Uterus (tissue), 4 donors: ENCODE measurements at places on chromosomes 3 and 15.

GRCh38 chr3:68953816-68954444 lies 21.6 kb upstream of the TAFA4 start:
- DNase-seq, result no peak

GRCh38 chr15:33515121-33515520 lies 204.4 kb downstream of the RYR3 start:
- DNase-seq, result no peak

DNA sequence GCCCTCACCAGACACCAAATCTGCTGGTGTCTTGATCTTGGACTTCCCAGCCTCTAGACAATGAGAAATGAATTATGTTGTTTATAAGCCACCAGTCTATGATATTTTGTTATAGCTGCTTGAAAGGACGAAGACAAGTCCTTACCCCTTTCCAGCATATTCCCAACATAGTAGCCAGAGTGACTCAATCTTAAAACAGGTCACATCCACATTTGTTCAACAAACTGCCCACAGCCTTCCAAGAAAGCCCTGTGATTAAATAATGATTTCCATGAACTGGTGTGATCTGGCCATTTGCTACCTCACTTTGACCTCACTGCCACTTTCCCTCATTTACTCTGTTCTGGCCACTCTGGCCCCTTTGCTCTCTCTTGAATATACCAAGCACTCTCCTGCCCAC lies 193.7 kb upstream of the CFAP20DC start:
- DNase-seq, result no peak

DNA sequence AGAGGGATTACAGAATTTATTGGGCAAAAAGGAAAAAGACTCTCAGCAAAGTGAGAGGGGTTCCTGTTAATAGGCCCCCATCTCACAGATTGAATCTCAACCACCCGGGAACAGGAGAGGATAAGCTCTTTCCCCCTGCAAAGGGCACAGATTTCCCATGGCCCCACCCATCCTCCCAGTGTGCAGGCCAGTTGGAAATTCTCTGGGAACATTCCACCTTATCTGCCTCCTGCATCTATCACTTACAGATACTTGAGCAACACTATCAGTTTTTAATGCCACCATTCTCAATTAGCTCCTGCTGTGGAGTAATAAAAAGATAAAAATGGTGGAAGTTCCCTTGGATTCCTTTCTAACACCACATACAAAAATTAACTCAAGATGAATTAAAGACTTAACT lies 350.0 kb upstream of the BCHE start:
- DNase-seq, result no peak

GRCh38 chr3:170868577-170869238 lies 1.3 kb downstream of the RPL22L1 start:
- no peak for DNase-seq

DNA sequence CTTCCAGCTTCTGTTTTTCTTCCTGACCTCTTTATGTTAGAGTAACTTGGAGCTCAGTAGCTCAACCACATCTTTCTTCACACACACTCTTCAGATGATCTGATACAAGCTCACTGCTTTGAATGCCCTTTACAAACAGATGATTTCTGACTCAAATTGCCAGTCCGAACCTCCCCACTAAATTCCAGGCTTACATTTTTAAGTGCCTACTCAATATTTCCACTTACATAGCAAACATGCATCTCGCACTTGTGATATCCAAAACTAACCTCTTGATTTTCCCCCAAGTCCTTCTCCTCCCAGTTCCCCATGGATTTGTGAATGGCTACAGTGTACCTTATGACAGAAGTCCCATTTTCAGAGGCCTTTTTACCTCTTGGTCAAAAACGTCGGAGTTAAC lies 139.1 kb downstream of the GBE1 start:
- DNase-seq, result no peak

DNA sequence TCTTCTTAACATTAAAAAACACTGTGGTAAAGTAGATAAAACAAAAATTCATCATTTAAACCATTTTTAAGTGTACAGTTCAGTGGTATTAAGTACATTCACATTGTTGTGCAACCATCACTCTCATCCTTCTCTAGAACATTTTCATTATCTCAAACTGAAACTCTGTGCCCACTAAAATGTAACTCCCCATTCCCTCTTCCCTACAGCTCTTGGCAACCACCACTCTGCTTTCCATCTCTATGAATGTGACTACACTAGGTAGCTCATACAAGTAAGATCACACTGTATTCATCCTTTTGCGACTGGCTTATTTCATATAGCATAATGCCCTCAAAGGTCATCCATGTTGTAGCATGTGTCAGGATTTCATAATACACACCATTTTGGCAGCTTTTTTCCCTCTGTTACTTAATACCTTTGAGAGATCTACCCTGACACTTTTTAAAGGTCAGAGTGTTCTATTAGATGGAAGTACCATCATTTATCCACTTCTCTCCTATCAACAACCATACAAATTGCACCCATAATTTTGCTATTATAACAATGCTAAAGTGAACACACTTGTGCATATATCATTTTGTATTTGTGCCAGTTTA lies 42.9 kb upstream of the FRMD4B start:
- DNase-seq, result no peak

- DNase-seq, result no peak
These were observed 379.5 kb upstream of the ATP10A start for GRCh38 chr15:26242565-26243071.

- DNase-seq, result no peak
These were observed 2.2 kb downstream of the C15orf62 start for GRCh38 chr15:40772014-40772413.

- no peak for DNase-seq
These were observed 196.1 kb upstream of the TLE3 start for GRCh38 chr15:70293591-70294470.

DNA sequence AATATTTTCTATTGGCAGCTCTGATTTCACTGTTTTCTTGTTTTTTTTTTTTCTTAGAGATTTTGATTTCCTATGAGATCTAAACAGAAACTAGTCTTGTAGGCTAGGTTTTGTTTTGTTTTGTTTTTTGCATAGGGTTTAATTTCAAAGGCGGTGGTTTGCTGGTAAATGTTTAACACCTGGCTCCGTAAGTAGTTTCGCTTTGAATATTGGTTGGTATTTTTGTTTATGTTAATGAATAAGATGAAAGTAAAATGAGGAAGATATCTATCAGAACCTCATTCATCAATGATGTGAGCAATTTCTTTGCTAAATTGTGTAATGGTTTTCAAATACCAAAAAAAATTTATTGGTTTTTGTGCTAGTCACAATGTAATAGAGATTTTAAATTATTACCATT lies 39.7 kb upstream of the TM4SF1 start:
- DNase-seq, result no peak

- no peak for DNase-seq
These were observed 23.0 kb downstream of the CPN2 start for GRCh38 chr3:194328053-194328657.

GRCh38 chr15:34890424-34890823 lies 79.1 kb downstream of the AQR start:
- no peak for DNase-seq

GRCh38 chr3:79822076-79822475 lies 54.3 kb upstream of the ROBO1 start:
- DNase-seq, result no peak

DNA sequence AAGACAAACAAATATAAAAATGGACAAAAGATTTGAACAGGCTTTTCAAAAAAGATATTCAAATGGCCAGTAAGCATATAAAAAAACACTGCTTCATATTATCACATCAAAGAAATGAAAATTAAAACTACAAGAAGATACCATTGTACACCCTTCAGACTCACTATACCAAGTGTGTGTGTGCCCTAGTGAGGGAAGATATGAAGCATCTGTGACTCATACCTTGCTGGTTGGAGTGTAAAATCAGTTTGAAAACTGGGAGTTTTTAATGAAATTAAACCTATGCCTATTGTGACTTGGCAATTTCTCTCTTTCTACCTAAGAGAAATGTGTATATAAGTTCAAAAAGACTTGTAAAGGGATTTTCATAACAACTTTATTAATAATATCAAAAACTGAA lies 23.5 kb upstream of the SLC15A2 start:
- DNase-seq, result no peak

GRCh38 chr3:99171800-99172199 lies 270.3 kb upstream of the DCBLD2 start:
- no peak for DNase-seq

- no peak for DNase-seq
These were observed 146.7 kb downstream of the NAALADL2 start for GRCh38 chr3:175005881-175006280.

DNA sequence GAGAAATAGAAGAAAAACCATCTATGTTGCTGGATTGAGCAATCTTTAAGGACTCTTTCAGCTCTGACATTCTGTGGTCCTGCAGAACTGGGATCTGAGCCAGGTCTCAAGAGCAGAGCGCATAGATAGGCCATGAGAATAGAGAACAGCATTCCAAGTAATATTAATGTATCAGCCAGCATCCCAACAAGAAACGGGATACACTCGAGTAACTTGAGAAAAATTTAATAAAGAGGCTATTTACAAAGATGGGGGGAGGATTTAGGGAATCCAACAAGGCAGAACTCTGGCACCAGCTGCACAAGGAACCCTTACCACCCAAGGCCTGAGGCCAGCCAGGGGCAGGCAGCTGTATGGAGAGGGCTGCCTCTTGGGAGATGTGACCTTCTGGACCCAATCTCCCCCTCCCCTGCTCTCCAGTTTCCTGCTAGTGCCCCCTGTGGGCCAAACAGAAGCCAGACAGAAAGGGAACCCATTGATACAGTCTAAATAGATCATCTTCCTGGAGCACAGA lies 8.2 kb downstream of the TMOD2 start:
- peak; percentile 73 for DNase-seq

DNA sequence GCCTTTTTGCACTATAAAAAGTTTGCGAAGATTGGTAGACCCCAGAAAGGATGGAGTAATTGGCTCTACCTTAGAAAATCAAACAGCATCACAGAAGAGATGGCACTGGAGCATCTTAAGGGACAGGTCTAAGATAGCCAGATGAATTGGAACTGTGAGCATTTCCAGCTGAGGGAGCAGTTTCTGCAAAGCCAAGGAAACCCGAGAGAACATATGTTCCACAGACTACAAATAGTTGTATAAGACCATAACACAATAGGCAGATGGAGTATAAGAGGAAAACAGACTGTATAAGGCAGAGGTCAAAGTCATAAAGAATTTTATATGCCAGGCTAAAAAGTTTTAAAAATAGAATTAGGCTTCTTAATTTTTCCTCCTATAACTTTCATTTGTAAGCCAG lies 46.0 kb downstream of the TSC22D2 start:
- DNase-seq, result no peak

DNA sequence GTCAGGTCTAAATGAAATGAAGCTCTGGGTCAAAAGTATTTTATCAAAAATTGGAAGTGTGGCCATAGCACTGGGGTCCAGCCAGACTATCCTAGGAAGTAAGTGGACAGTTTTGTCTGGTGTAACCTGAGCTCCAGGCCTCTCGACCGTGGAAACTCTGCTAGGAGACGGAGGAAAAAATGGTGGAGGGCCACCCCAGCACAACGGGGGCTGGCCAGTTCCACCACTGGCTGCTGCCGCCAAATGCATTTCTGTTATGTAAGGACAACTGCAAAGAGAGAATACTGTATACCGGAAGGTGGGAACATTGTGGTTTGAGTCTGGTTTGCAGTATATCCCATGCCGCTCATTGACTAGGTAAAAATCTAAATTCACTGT lies 235.7 kb downstream of the GREM1 start:
- DNase-seq, result no peak

GRCh38 chr3:187068787-187069186 lies 70.5 kb downstream of the RPL39L start:
- no peak for DNase-seq

GRCh38 chr3:197458906-197459470 lies 96.8 kb downstream of the BDH1 start:
- DNase-seq, result no peak

DNA sequence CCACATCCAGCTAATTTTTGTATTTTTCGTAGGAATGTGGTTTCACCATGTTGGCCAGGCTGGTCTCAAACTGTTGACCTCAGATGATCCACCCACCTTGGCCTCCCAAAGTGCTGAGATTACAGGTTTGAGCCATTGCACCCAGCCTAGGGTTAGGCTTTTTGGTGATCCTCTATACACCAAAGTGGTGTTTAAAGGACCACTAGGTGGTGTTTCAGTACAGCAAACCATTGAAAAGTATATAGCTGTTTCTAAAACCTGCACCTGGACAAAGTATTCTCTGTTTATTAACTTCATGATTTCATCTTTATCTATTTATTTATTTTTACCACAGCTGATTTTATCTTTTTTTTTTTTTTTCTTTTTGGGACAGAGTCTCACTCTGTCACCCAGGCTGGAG lies 68.4 kb downstream of the MINDY2 start:
- no peak for DNase-seq

GRCh38 chr3:194196876-194197275 lies 60.9 kb downstream of the HES1 start:
- DNase-seq, result no peak

DNA sequence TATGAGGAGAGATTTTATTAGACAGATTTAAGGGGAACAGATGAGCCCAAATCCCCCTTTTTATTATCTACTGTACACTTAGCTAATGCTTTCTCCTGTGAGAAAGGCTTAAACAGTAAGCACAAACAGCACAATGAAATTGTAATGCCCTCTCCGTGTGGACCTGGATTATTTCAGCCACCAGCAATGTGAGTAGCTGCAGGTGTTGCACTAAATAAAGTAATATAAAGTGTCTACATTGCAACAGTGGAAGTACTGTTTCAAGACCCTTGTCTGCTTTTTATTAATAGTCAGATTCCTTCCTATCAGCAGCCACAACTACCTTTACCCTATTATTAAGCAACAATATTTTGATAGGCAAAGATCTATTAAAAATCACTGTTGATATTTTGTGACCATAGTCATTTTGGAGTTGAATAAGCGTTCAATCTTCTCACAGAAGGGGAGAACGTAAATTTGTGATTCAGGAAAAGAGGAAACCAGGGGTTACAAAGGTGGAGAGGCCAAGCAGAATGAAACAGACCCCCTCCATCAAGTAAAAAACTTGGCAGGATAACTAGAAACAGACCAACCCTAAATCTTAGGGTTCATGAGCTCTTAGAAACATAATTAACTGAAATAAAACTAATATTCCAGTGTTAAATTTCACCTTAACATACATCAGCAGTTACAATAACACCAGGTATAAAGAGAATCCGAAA lies 422.6 kb downstream of the MECOM start:
- no peak for DNase-seq
